Stimulated activated CD8-positive, alpha-beta memory T cell treated with anti-CD3 and anti-CD28 coated beads, Interleukin-15, amount 100 ng/mL, for 24 hours (primary cell): ENCODE measurements at places on chromosomes 16 and 17.

GRCh38 chr16:1026057-1026783 is 44.6 kb downstream of the SOX8 start:
- DNase-seq = no peak

DNA sequence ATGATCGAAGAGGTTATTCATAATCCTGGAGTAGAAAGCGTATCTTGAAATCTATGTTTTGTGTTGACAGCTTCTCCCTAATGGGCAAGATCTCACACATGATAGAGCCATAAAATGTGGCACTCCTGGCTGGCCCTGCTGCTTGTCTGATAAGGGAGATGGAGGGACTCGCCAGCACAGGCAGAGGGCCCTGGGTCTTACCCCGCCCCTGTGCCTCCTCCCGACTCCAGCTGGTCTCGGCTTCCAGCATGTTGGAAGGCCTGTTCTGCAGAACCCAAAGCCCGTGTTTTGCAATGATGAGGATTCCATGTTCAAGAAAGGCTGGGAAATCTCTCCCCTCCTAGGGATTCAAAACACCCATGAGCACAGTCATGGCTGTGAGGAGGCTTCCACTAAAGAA is 106.7 kb upstream of the SDK2 start:
- no peak for DNase-seq

GRCh38 chr16:87560428-87561199 is 41.7 kb upstream of the JPH3 start:
- no peak for DNase-seq

- DNase-seq = no peak
These were observed 2.9 kb downstream of the ABCA3 start for GRCh38 chr16:2337431-2338296.

DNA sequence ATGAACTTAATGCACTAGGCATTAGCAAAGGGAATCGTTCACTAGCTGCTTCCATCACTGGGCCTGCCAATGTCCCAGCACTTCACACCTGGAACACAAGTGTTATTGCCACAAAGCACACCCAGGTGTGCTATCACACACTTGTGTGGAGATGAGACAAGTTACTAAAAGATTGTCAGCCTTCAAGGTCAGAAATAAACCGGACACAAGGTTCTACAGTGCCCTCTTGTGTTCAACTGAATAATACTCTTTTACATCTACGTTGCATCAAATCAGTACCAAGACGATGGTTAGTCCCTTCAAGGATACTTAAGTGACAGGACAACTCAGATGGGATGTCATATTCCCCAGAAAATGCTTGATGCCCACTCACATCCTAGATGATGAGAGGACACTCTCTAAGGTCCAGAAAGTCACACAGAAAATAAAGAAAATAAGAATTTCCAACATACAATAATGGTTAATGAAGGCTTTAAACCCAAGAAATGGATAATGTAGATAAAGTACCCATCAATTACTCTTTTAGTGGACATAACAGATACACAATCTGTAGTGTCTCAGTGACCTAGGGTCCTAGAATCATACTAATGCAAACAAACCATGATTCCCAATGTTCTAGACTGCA is 16.4 kb upstream of the GLG1 start:
- no peak for DNase-seq

DNA sequence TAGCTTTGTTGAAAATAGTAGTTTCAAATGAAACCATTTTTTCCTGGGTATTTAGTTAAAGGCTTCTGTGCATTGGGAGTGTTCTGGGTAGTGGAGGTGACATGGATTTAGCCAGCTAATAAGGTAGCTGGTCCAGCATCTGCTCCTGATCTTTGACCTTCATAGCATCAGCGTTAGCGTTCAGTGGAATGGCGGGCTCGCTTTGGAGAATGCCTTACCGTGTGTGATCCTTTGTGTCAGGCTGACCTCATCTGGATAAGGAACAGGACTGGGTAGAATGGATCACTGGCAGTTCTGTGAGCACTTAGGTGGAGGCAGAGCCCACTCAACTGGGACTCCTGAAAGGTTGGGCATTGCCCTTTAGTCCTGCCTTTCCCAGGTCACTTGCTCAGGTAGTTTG is 3.7 kb downstream of the SAP30BP start:
- DNase-seq = no peak

DNA sequence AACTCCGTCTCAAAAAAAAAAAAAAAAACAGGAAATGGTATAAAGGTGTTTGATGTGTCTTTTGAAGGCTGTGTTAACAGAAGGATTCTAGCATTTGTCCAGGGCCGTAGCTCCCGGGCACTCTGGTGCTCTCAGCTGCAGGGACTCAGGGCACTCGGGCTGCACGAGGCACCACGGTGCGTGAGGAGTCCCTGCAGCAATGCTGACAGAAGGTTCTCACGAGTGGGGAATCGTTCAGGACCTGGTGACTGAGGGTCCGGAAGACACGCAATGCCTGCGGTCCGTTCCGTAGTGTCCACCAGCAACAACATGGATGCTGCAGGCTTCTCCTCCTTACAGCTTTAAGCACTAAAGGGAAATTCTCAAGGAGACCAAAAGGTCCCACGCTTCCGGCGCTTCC is 12.6 kb upstream of the FAAP100 start:
- no peak for DNase-seq

- no peak for DNase-seq
These were observed 314 bp upstream of the ITGA2B start for GRCh38 chr17:44389723-44390202.

DNA sequence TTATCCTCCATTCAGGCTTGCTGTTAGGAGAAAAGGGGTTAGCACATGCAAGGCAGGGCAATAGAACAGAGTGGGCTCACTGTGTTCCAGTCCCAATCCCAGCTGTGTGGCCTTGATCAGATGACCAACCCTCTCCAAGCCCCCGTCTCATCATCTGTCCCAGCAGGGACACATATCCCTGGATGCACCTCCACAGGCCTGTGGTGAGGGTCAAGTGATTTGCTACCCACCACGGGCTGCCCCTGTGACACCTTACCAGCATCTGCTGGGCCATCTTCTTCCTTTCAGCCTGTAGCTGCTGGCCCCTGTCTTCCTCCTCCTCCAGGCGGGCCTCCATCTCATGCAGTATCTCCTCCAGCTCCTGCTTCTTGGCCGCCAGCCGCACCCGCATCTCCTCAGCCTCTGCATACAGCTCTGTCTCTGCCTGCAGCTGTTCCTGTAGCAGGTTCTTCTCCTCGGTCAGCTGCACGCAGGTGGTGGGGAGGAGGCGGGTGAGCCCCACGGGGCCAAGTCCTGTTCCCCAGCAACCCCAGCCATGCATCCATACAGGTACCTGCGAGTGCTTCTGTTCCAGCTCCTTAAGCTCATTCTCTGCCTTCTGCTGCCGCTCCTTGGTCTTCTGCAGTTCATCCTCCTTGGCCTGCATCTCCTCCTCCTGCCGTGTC is 91.3 kb downstream of the NDE1 start:
- DNase-seq = no peak

DNA sequence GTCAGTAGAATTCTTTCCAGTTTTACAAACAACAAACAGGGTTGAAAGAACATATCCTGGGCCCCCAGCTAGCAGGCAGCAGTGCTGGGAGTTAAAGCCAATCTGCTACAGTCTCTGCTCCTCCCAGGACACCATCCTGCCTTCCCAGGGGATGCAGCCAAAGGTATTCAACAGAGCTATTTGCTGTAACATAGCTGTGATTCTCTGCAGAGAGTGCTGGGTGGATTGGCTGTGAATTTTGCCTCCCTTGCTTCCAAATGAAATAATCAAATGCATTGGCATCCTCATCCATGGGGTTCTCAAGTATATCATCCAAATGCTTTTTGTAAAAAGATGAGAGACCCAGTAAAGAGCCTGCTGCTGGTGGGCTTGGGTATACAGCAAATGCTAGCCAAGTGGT is 124.3 kb downstream of the NPIPB5 start:
- no peak for DNase-seq

- DNase-seq = no peak
These were observed 7.4 kb downstream of the GIP start for GRCh38 chr17:48960834-48961515.

DNA sequence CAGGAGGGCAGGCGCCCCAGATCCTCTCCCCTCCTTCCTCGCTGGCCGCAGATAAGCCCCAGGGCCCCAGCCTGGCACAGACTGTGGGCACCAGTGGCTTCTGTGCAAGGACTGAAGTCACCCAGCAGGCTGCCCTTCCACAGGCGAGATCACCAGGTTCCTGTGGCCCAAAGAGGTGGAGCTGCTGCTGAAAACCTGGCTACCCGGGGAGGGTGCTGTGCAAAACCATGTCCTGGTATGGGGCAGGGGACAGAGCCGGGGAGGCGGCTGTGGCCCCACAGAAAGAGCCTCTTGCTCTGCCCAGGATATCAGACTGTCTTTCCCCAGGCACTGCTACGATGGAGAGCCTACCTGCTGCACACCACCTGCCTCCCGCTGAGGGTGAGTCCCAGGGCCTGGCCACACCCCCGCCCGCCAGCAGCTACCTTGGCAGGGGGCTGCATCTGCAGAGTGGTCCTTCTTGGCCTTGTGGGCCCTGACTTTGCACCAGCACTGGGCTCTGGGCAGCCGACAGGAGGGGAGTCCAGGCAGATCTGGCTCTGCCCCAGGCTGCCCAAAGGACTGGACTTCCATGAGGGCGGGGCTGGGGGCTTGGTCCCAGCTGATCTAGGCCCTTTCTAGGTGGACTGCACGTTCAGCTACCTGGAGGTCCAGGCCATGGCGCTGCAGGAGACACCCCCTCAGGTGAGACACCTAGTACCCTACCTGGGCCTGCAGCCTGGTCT is 615 bp downstream of the CARMIL2 start:
- DNase-seq = no peak
